ENCODE measurements at places on chromosomes 3 and 15.

- ATAC-seq, result no peak
These were observed 453.5 kb downstream of the SOX2 start for GRCh38 chr3:182165234-182165633.

DNA sequence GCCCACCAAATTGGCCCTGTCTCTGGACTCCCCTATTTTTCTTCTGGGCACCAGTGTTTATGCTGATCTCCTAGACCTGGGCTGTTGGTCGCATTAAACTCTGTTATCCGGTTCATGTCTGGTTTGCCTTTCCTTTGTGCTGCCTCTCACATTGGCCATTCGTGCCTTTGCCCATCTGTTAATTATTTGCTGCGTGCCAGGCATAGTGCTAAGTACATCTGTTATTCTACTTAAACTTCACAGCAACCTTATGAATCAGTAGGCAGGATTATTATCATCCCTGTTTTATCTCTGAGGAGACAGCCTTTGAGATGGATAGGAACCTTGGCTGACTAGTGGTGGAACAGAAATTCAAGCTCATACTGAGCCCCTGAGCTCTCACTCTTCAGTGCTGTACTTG is 76.0 kb downstream of the THSD4 start:
- ATAC-seq, result no peak

- ATAC-seq, result no peak
These were observed 7.0 kb downstream of the TMEM40 start for GRCh38 chr3:12752102-12752501.

- ATAC-seq, result no peak
These were observed 373.4 kb downstream of the DIPK2A start for GRCh38 chr3:144344925-144345548.

DNA sequence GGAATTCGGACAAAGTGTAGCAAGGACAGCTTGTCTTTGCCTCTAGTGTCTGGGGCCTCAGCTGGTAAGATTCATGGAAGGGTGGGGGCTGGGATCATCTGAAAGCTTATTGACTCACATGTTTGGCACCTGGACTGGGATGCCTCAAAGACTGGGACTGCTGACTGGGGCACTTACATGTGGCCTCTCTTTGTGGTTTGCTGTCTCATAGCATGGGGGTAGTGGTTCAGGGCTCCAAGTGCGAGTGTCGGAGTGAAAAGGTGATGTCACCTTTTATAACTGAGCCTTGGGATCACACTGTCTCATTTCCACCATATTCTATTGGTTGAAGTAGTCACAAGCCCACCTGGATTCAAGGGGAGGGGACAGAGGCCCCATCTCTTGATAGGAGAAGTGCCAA is 6.8 kb downstream of the MFSD1 start:
- ATAC-seq, result no peak

- no peak for ATAC-seq
These were observed 1.3 kb downstream of the CAPN3 start for GRCh38 chr15:42360535-42361112.

GRCh38 chr15:58988006-58988785 is 733 bp downstream of the RNF111 start:
- peak; percentile 87 for ATAC-seq

DNA sequence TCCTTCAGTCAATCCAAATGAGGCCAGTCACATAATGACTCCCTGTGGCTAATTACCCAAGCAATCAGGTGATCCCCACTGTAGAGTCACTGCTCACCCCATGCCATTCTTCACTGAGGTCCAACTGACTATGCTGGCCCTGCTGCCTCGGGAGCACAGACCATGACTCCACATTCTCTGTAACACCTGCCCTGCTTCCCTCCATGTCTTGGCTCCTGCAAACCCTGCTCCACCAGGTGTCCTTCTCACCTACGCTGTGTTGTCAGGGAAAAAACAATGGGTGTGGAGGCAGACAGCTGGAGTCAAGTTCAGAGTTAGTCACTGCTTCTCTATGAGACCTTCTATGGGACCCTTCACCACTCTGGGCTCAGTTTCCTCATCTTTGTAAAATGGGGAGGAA is 6.1 kb upstream of the SFMBT1 start:
- no peak for ATAC-seq

DNA sequence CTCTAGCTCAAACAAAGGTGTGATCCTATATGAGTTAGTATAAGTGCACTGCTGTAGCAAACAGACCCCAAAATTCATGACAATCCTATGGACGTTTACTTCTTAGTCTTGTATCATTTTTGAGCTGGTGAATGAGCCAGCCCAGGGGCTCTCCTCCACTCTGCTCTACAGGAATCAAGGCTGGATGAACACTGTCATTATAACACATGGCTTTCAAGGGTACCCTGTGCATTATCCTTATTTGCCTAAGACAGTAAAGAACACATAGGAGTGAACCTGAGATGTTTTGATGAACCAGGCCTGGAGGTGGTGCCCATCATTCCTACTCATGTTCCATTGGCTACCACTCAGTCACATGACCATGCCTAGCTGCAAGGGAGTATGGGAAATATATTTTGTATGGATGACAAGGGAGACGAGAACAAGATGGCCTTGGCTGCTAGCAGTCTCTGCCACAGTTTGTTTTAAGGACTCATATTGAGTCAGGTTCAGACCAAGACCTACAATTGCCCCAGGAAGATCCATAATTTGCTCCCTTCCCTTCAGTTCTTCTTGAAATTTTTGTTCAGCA is 107.4 kb upstream of the HES1 start:
- ATAC-seq, result no peak

DNA sequence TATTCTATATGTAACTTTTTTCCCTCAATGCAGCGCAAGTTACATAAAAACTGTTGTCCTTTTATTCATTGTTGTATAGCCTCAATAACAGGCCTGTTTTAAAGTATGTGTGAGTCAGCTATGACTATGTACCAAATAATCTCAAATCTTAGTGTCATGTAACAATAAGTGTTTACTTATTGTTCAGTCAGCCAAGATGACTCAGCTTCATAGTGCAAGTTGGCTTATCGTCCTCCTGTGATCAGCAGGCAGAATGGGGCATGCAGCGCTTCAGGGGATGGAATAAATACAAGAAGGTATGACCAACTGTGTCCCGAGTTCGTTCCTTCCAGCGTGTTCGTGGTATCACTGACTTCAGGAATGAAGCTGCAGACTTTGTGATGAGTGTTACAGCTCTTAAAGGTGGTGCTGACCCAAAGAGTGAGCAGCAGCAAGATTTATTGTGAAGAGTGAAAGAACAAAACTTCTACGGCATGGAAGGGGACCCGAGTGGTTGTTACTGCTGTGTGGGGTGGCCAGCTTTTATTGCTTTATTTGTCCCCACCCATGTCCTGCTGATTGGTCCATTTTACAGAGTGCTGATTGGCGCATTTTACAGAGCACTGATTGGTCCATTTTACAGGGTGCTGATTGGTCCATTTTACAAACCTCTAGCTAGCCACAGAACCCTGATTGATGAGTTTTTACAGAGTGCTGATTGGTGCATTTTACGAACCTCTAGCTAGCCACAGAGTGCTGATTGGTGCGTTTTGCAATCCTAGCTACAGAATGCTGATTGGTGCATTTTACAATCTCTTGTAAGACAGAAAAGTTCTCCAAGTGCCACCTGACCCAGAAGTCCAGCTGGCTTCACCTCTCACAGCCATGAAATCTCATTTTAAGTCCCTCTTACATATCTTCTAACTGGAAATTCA is 1016.0 kb downstream of the MCTP2 start:
- no peak for ATAC-seq

DNA sequence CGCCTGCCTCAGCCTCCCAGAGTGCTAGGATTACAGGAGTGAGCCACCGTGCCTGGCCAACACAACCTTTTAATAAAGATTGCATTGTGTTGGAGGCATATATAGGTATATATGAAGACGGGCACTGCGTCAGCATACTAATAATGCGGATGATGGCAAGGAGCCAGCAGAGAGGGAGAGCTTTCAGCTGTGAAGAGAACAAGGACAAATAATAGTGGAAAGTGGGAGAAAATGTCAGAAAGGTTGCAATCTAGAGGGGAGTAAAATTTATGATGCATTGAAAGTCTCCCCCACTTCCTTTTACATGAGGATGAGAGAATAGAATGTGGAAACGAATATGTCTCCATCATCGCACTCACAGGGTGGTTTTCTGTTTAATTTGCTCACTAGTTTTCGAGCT is 170.5 kb upstream of the TBL1XR1 start:
- ATAC-seq, result no peak

GRCh38 chr3:23981955-23982354 is 36.9 kb downstream of the NR1D2 start:
- peak; percentile 18 for ATAC-seq

- no peak for ATAC-seq
These were observed 14.4 kb downstream of the TNFAIP8L3 start for GRCh38 chr15:51080286-51080685.

GRCh38 chr3:182889948-182890629 is 90.2 kb downstream of the DCUN1D1 start:
- ATAC-seq, result no peak

- ATAC-seq, result no peak
These were observed 72.3 kb downstream of the CHSY1 start for GRCh38 chr15:101179341-101180153.

- ATAC-seq, result no peak
These were observed 325.4 kb upstream of the WNT5A start for GRCh38 chr3:55812394-55813013.

GRCh38 chr3:184144505-184144904 is 9.3 kb downstream of the EIF2B5 start:
- ATAC-seq, result no peak

DNA sequence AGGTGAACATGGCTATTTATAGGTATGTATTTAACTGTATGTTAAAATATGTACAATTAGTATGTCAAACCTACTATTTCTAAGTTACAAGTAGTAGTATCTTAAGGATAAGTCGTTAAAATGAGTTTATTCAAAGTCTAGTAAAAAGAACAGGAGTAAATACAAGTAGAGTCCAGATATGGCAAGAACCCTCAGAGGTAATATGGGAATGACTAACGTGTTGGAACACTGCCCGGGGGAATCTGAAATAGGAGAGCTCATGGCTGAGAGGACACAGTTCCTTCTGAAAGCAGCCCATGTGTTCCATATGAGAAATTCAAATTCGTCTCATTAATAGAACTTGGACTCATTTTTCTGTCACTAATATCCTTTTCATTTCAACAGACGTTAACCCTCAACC is 158.8 kb downstream of the CLSTN2 start:
- no peak for ATAC-seq
